Neural crest cell (in vitro differentiated cells): ENCODE measurements at places on chromosomes 7 and 10.
A peak's percentile ranks its signal among the peaks of the same experiment; 100 is the strongest.

DNA sequence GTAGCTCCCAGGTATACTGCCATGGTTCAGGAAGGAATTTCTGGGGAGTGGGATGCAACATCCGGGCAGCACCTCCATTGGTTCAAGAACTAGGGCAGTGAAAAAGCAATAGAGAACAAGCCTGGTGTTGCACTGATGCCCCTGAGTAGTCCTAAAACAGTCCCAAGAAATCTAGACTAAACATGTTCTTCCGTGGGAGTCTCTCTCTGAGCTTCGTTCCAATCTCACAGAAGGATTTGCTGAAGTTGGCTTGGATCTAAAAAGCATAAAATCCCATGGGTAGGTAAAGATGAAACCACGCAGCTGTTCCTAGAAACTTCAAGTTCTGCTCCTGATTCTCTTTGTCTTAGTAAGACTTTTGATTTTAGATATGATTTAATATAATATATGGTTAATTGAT is 154.5 kb downstream of the PLXDC2 start:
- no peak for DNase-seq

GRCh38 chr10:117615649-117616048 is 73.1 kb downstream of the EMX2 start:
- no peak for DNase-seq

- no peak for DNase-seq
Measured at GRCh38 chr7:14761510-14762296, 140.8 kb downstream of the DGKB start.

DNA sequence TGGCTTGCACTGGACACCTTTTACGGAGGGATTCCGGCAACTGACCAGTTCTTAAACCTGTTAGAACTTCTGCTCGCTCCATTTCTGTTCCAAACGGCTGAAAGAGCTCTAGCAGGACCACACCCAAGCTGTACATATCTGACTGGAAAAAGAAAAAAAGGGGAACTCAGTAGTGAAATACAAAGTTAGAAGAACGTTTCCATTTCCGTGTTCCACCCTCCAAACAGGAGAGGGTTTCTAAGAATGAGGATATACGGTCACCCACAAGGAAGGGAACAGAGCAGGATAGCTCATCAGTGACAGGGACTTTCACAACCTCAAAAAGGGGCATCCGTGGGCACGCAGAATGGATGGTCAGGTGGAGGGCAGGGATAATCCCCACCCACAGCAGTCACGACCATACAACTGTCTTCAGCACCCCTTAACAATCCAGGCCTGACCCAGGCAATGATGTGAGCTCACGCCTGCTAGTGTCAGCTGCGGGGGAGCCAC is 4.3 kb upstream of the ANKRD61 start:
- no peak for DNase-seq

- DNase-seq, result no peak
Measured at GRCh38 chr7:64180989-64181388, 26.0 kb upstream of the ZNF735 start.

DNA sequence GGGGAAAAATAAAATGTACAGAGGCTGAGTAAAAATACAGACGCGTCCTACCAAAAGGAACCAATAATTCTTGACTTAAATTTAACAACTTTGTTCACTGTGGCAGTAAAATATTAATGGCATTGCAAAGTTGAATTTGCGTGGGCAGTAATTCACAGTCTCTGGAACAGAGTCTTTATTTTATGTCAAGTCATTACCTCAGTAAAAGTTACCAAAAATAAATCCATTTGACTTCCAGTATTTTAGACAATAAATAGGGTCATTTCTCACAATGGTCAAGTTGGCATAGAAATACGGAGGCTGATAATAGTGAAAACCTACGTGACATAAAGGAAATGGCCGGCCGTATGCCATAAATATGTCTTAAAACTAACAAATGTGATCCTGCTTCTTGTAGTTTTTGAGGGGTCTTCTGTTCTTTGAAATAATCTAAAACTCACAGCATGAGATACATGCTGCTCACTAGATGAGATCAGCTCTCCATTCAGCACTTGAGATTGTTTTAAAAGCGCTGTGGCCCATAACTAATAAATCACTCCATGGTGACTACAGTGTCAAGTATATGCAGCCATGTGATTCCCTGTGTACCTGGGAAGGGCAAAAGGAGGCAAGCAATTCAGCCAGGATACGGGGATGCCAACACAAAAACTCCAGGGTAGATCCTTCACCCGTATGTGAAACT is 75.3 kb downstream of the DOCK4 start:
- no peak for DNase-seq

GRCh38 chr10:102648889-102649796 is 4.9 kb downstream of the TRIM8 start:
- peak; percentile 62 for DNase-seq

DNA sequence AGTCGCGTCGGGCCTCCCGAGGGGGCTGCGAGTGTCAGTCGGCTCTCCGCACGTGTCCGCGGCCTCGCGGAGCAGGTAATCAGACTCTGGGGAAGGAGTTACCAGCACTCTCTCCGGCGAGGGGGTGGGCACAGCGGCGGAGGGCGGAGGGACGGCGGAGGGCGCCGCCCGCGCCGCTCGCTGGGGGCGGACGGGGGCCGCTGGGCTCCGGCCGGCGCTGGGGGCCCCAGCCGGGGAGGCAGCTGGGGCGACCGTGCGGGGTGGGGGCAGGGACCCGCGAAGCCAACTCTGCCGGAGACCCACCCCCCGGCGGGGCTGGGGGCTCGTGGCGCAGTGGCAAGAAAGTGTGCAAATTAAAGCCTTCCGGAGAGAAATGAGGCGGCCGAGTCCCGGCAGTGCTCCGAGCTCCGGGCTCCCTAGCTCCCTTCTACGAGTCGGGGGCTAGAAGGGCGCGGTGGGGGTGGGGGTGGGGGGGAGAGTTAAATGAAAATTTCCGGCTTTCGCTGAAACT is at the start of gene CDK6:
Gene CDK6 (minus strand): TSS at position 85 of the 511 bp plus-strand sequence. CDS start 3,250 bp downstream, outside the sequence.
- peak; percentile 47 for DNase-seq

DNA sequence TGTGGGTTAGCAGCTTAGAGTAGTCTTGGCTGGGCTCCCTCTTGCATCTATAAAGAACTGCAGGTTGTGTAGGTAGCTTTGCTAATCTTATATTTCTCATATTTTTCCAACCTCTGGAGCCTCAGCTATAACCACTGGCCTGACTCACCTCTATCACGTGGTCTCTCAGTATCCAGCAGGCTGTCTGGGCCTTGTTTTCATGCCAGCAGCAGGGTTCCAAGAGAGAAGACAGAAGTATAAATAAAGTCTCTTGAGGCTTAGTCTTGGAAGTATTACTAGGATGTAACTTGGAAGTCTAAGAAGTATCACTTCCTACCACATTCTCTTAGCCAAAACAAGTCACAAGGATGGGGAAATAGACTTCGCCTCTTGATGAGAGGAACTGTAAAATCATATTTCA is 73.3 kb downstream of the WIPF3 start:
- DNase-seq, result no peak

DNA sequence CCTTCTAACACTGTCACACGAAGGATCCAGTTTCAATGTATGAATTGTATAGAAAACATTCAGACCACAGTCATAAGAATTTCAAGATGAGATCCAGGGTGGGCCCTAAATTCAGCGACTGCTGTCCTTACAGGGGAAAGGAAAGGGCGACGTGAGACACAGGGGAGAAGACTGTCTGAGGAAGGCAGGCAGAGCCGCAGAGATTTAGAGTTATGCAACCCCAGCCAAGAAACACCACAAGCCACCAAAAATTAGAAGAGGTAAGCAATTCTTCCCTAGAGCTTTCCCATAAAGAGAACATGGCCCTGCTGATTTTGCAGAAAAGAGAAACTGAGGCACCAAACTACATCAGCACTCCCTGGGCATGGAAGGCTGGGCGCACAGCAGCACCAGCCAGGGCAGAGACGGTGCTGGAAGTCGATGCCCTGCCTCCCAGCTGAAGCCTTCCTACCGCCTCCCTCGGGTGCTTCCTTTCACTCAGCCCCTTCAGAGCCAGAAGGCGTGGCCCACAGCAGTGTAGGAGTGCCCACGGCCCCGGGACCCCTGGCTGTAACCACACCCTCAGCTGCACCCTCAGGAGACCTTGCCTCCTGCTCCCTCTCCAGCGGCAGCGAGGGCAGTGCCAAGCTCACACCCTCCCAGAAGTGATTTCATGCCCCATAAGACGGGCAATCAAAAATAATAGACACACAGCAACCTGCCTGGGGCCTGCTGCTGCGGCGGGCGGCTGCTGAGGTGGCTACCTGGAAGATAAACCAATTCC is 81.0 kb upstream of the LRRC4 start:
- no peak for DNase-seq

GRCh38 chr10:50740293-50740648 is 535 bp downstream of the ASAH2B start:
- DNase-seq, result no peak

GRCh38 chr7:64509583-64509982 is 53.3 kb downstream of the ZNF680 start:
- DNase-seq, result no peak

- no peak for DNase-seq
Measured at GRCh38 chr7:101870361-101871062, 53.1 kb downstream of the CUX1 start.

- no peak for DNase-seq
Measured at GRCh38 chr7:98038731-98039130, 48.7 kb upstream of the OCM2 start.

DNA sequence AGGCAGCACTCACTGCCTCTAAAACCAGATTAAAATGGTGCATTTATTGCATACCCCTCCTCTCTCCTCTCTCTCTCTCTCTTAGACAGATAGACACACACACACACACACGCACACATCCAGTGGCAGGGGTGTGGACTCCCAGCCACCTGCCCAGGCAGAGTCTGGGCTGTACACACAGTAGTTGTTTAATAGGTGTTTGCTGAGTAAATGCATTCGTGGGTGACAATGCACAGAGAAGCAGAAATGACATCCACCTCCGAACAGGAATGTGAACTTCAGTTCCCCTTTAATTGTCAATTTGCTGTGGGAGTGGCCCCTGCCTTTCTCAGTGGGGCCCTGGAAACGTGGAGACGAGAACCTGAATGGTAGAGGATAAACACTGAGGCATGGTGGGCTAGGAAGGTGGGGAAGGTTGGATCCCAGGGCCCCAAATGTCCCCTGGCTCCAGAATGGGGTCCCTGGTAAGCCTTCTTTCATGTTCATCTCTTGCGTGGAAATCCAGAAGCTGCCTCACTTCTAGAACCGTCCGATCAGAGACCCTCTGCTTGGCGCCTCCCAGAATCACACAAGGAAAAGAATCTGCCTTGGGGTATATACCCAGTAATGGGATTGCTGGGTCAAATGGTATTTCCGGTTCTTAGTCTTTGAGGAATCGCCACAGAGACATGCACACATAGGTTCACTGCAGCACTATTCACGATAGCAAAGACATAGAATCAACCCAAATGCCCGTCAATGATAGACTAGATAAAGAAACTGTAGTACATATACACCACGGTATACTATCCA is 58.5 kb upstream of the ECHDC3 start:
- no peak for DNase-seq

GRCh38 chr10:124539935-124540641 is 78.5 kb downstream of the LHPP start:
- DNase-seq, result peak; percentile 77

- no peak for DNase-seq
Measured at GRCh38 chr10:28993861-28994260, 295.0 kb upstream of the LYZL1 start.

GRCh38 chr10:124546055-124546369 is 84.4 kb downstream of the LHPP start:
- DNase-seq, result no peak

DNA sequence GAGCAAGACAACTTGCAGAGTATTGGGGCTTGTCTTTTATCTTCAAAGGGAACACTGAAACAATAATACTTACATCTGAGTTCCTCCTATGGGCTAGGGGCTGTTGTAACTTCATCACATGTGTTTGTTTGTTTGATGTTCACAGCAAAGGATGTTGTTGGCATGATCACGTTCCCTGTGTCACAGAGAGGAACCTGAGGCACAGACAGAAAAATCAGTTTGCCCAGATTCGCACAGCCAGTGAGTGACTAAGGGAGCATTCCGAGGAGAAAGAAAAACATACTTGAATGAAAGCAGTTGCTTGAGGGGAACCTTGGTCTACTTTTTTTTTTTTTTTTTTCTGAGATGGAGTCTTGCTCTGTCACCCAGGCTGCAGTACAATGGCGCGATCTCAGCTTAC is 87.2 kb upstream of the PFKP start:
- DNase-seq, result no peak

- no peak for DNase-seq
Measured at GRCh38 chr7:64541438-64542359, 21.2 kb downstream of the ZNF680 start.

- DNase-seq, result no peak
Measured at GRCh38 chr10:8180360-8181109, 126.0 kb downstream of the GATA3 start.

- peak; percentile 4 for DNase-seq
Measured at GRCh38 chr7:51121931-51122425, 194.6 kb downstream of the COBL start.

- DNase-seq, result no peak
Measured at GRCh38 chr10:77969114-77969513, 42.6 kb upstream of the DLG5 start.

DNA sequence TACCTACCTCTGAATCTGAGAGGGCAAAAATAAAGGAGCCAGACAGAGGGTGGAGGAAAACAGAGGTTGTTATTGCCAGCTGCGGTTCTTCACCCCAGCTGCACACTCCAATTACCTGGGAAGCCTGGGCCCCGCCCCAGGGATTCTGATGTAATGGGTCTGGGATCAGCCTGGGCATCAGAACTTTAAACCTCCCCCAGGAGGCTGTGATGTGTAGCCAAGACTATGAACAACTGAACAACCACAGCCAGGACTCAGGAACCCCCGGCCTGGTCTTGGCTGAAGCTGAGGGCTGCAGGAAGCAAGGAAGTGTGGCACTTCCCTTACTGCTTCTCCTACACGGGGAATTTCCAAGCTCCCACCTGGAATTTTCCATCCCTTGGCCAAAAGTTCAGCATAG is 89.3 kb downstream of the HIP1 start:
- no peak for DNase-seq

- no peak for DNase-seq
Measured at GRCh38 chr10:72044417-72045041, 43.8 kb downstream of the SPOCK2 start.

DNA sequence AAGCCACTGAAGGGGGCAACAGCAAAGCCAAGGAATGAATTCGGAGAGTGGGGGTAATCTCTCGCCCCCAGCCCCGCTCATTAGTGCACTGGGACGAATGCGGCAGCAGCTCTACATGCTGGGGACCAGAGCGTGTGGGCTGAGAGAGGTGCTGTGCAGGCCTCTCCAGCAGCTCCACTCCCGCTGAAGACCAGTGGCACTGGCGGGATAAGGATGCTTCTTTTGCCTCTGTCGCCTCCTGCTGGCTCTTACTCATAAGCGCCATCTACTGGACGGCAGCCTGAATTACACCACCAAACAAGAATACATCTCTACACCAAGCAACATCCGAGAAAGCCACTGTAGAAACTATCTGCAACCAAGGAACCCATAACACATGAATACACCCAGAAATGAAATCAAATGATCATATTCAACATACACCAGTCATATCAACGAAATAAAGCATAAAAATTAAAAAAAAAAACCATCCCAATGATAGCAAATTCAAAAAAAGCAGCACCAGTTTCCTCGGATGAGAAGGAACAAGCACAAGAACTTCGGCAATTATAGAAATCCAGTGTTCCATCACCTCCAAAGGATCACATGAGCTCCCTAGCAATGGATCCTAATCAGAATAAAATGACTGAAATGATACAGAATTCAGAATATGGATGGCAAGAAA is 79.0 kb upstream of the TMEM168 start:
- peak; percentile 37 for DNase-seq

- DNase-seq, result no peak
Measured at GRCh38 chr10:6171881-6172695, 30.6 kb upstream of the PFKFB3 start.
